Fibroblast of the conjunctiva (primary cell): ENCODE measurements at places on chromosomes 1 and 21.

DNA sequence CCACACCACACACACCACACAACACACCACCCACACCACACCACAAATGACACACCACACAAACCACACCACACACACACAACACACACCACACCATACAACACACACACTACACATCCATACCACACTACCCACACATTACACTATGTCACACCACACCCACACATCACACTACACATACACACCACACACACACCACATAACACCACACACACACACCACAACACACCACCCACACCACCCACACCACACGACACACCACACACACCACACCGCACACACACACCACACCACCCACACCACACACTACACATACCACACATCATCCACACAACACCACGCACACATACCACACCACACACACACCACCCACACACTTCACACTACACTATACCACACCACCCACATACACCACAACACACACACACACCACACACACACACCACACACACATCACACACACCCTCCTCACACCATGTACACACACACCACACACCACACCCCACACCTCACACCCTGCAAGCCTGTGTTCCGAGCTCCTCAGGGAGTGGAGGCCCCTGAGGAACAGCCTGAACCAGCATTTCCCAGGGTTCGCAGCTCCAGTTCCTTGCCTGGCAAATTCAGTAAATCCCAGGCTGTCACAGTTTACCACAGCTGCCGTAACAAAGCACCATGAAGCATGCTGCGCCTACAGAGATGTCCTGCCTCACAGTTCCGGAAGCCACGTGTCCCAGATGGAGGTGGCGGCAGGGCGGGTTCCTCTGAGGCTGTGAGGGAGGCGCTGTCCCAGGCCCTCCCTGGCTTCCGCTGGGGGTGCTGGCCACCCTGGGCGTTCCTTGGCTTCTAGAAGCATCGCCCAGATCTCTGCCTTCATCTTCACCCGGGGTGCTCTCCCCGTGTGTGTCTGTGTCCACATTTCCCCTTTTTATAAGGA, 69.8 kb upstream of the ATP5PO start:
- no peak for DNase-seq

DNA sequence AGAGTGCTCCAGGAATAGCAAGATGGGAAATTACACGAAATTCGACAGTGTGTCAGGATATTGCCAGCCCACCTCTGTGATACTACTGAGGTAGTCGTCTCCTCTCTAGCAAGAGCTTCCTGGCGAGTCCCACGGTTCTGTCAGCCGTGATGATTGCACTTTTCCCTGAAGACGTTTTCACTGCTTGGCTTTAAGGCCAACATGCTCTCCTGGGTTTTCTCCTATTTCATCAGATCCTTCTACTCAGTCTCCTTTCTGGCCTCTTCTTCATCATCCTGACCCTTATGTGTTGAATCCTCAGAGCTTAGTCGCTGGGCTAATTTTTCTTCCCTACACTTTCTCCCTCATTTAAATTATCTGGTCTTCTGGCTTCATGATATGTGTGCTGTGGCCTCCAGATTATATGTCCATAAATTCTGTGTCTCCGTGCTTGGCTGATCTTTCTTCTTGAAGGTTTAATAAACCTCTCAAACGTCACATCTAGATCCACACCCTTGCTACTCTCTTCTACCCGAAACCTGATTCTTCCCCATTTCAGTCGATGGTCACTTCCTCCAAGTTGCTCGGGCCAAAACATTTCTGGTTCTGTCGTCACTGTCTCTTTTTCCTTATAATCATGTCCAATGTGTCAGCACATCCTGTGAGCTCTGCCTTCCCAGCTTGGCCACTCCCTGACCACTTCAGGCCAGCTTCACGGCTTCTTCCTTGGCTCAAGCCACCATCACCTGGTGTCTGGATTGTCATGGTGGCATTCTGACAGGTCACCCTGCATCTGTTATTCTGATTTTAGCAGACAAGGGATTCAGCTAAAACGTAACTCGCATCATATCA, 12.2 kb downstream of the OR2B11 start:
- DNase-seq, result no peak

GRCh38 chr1:8070381-8070811, 44.3 kb upstream of the ERRFI1 start:
- no peak for DNase-seq

DNA sequence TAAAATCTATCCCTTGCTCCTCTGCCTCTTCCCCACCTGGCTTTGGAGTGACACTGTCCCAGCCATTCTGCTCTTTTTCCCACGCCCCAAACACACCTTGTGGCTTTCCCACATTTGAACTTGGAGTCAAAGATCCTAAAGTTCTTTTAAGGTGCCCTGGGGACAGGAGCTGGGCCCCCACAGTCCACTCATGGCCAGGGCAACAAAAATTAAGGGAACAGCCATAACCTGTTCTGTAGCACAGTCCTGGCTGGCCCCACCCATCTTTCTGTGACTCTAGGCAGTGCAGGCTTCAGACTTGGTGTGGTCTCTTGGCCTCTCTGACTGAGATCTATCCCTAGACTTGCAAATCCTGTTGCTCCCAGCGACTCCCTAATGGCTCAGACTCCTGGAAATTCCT, 143.0 kb upstream of the MAGI3 start:
- DNase-seq, result no peak

DNA sequence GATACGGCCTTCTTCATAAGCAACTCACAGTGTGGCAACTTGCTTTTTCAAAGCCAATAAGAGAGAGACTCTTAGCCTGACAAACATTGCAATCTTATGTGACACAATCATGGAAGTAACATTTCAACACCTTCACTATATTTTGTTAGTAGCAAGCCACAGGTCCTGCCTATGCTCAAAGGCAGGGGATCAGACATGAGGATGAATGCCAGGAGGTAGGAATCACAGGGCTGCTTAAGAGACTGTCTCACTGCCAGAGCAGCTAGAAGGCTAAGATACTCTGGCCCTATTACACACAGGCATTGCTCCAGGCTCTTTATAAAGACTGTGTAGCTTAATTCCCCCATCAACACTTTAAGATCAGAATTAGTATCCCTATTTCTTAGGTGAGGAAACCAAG, 236.2 kb upstream of the KAZN start:
- no peak for DNase-seq

- DNase-seq, result no peak
Measured at GRCh38 chr1:32886828-32887414, 630 bp downstream of the HPCA start.

DNA sequence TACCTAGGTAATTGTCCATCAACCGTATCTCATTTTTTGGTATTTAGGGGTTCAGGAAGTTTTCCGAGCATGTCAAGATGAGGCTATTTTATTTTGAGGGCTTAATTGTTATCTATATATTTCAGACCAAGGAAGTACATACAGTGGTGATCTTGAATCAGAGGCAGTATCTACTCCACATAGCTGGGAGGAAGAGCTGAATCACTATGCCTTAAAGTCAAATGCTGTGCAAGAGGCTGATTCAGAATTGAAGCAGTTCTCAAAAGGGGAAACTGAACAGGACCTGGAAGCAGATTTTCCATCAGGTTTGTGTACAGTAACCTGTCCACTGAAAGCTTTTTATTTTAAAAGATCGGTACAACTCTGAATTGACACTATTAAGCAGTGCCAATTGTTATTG, 130.2 kb downstream of the ZMYM4 start:
- DNase-seq, result no peak

DNA sequence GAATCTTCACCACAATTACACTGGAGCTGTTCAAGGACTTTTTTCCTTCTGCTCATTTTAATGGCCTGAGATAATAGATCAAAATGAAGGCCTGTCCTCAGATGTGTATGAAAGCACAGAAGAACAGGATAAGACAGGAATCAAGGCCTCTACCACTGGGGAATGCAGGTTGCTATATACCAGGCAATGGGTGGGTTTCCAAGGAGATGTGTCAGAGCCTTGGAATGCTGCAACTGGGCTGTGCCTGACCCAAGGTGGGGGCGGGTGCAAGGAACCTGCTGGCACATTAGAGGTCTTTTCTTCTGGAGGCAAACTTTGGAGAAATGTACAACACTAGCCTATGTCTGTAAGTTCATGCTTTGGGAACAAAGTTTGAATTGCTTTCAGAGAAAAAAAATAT, 21.7 kb upstream of the LAMC2 start:
- DNase-seq, result no peak

GRCh38 chr1:70737125-70737524, 310.5 kb downstream of the PTGER3 start:
- no peak for DNase-seq

DNA sequence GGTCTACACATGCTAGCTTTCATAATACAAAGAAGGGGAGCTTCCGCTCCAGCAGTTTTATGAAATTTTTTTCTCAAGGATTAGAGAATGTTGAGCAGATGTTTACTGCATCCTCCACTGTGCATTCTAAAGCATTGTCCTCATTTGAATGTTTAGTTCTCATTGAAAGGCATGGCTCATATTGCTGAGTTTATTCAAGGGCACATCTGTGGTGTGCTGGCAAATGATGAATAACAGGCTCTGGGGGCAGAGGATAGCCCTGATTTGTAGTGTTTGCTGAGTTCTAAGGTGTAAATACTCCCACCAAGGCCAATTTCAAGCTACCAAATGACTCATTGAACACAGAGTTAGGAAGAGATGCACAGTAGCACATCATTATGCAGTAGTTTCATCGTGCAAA, 303.2 kb upstream of the FAM78B start:
- no peak for DNase-seq

DNA sequence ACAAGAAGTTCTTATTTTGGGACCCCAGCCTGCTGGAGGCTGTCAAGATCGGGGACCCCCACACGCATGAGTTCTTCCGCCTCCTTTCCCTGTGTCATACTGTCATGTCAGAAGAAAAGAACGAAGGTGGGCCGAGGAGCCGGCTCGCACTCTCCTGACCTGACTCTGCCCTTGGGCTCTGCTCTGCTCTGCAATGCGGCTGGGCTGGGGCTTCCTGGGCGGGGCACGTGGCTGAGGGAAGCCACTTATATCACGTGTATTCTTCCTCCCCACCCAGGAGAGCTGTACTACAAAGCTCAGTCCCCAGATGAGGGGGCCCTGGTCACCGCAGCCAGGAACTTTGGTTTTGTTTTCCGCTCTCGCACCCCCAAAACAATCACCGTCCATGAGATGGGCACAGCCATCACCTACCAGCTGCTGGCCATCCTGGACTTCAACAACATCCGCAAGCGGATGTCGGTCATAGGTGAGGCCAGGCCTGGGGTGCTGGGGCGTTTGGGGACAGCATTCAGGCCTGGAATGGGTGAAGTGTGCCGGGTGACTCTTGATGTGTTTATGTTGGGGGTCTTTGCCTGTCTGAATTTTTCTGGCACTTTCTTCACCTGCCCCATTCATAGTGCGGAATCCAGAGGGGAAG, 17.6 kb downstream of the ATP8B2 start:
- DNase-seq, result no peak

DNA sequence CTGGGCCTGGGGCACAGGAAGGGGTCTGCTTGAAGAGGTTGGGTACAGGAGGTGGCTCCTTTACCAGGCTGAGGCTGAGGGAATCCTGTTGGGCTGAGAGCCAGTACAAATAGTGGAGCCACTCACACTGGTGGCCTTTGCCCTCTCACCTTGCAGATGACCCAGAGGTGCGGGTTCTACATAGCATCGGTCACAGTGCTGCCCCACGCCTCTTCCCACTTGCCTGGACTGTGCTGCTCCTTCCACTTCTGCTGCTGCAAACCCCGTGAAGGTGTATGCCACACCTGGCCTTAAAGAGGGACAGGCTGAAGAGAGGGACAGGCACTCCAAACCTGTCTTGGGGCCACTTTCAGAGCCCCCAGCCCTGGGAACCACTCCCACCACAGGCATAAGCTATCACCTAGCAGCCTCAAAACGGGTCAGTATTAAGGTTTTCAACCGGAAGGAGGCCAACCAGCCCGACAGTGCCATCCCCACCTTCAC, 1.8 kb upstream of the SLC50A1 start:
- DNase-seq, result no peak

DNA sequence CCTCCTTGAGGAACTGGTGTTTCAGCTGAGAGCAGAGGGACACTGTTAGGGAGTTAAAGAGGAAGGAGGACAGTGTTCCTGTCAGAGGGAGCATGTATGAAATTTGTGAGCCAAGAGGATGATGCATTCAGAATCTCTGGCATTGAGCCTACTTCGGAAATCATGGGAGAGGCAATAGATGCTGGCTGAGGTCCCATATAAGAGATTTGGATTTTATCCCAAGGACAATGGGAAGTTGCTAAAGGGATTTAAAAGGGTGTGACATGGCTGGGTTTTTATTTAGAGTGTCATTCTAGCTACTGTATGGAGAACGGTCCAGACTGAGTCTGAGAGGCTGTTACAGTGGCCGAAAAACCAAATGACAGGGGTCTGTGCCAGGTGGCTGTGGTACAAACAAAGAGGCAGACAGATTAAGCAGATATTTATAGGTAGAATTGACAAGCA, 403.2 kb upstream of the B3GALT2 start:
- peak; percentile 23 for DNase-seq

DNA sequence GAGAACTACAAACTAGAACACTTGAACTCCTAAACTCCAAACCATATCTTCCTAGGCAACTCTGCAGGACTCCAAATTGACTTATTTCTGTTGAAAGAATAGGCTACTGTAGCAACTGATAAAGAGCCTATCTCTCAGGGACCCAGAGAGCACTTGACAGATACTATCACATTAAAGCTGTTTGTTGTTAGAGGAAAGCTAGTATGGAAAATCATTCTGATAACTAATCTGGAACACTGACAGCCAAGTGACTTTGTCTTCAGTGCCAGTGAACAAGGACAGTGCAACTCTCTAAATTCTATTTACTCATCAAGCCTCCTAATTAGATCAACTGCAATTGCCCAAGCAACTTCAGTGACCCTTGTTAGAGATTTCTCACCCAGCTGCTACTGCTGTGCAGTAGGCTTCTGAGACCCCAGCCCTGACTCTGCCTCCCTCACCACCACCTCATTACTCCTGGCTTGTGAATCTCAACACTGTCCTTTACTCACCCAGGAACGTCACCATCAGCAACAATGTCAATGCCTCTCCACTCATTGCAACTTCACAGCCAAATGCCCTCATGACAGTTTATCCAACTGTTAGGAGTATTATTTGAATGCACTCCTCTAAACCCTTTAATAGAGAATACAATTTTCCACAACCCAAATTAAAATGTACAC, 7.4 kb upstream of the RGS13 start:
- no peak for DNase-seq

- DNase-seq, result no peak
Measured at GRCh38 chr1:17213782-17214148, 8.8 kb downstream of the PADI1 start.

DNA sequence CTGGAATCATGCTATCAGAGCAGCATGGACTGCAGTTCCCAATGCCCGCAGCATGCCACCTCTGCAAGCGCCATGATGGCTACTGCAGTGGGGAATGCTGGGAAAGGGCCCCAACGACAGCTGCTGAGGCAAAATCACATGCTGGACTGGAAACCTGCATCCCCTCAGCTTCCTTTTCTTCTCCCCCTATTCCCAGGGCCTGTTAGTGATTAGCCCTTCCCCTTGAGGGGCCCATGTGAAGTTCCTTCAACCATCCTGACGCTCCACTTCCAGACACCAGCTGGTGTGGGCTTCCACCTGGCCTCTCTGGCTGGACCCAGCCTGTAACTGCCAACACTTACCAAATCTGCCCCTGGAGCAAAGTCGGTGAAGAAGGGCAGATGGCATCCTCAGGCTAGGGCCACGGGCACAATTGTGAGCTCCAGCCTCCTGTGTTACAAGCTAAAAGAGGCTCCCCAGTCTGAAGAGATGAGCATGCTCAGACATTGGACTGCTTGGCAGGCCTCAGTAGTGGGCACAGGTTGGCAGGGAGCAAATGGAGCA, 22.1 kb upstream of the SDC3 start:
- no peak for DNase-seq

GRCh38 chr1:232954594-232955365, 4.4 kb downstream of the NTPCR start:
- no peak for DNase-seq
